ENCODE measurements at places on chromosomes 2 and 18.

DNA sequence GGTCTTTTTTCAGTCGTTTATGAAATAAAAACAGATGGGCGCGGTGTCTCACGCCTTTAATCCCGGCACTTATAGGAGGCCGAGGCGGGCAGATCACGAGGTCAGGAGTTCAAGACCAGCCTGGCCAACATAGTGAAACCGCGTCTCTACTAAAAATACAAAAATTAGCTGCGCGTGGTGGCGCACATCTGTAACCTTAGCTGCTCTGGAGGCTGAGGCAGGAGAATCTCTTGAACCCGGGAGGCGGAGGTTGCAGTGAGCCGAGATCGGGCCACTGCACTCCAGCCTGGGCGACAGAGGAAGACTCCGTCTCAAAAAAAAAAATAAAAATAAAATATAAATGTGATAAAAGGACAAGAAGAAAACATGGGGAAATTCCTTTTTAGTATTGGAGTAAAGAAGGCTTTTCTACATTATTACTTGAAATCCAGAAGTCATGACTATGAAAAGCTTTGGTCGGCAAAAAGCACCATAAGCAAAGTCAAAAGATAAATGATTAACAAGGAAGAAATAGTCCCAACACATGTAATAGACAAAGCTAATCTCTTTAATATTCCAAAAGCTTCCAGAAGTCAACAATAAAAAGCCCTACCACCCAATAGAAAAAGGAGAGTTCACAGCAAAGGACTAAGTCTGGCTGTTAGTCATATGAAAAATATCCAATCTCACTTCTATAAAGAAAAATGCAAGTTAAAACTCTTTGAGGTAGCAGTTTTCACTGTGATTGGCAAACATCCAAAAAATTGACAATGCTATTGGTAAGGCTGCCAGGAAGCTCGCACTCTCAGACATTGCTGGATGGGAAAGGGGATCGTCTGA lies 1.4 kb upstream of the FAM168B start:
- DNase-seq = no peak

GRCh38 chr2:84373391-84373790 lies 85.7 kb downstream of the SUCLG1 start:
- no peak for DNase-seq

GRCh38 chr18:812376-813171 lies 532 bp upstream of the YES1 start:
- DNase-seq = peak; percentile 71

DNA sequence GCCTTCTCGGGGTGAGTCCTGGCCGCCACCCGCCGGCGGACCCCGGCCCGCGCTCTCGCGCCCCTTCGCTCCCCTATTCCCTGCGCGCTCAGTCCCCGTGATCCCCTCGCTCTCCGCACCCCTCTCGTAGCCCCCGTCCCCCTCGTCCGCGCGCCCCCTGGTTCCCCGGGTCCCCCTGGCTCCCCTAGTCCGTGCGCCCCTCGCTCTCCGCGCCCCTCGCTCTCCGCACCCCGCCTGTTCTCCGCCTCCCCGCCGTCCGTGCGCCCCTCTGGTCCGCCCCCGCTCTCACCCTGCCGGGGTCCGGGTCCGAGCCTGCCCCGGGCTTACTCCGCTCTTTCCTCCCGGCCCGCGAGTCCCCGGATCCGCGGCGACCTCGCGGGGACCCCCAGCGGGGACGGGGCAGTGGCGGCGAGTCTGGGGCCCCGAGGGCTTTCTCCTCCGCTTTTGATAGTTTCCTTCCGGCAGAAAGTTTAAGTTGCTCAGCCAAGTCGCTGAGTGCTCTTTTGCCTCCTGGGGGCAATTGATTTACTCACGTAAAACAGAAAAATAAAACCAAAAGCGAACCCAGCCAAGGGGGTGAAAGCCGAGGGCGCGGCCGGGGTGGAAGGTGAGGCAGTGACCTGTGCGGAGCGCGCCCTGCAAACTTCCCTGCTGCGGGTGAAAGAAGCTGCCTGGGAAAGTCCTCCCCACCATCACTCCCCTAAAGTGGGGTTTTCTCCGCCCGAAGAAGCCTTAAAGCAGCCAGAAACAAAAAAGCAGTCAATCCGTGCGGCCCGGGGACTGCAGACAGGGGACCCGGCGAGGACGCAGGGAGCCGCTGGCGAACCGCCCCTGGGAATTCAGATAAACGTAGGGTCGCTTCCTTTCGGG lies 568 bp downstream of the RAB31 start:
- no peak for DNase-seq

DNA sequence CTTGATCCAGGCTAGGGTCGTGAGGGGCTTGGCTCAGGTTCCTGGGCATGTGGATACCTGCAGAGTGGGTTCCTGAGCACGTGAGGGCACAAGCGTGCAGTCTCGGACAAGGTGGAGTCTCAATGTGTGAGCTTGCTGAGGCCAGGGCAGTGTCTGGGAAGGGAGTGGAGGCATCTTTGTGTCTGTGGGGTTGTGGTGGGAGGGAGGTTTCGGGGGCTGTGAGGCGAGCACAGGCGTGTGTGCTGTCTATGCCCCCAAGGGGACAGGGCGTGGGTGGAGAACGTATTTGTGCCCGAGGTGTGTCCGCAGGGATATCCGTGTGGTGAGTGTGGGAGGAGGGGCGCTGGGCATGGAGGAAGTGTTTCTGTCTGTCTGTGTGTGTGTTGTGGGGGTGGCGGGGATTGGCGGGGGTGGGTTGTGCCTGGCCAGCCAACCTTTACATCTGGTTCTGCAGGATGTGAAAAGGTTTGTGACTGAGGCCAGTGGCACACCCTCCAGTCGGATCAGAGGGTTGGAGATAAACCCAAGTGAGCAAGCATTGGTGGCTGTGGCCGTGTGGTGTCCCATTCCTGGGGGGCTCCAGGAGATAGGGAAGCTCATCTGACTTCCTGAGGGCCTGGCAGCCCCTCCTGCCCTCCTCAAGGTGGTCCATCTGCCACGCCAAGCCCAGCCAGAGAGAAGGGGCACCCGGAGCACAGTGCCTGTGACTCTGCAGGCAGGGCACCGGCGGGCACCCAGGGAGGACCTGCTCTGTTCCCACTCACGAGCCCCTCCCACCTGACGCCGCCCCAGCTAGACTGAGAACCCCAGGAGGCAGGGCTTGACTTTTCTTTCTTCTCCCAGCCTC lies 57.1 kb downstream of the ZFP36L2 start:
- DNase-seq = peak; percentile 51

DNA sequence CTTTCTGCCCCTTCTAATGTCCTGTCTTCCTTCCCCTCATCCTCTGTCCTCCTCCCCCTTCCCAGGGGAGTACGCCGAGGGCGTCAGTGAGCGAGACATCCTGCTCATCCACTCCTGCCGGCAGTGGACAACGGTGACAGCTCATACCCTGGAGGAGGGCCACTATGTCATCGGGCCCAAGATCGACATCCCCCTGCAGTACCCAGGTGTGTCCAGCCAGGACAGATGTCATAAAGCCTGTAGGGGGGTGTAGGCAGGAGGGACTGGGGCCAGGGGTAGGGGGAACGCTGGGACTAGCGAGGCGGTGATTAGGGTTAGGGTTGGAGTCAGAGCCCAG lies 3.4 kb downstream of the GAREM2 start:
- no peak for DNase-seq

DNA sequence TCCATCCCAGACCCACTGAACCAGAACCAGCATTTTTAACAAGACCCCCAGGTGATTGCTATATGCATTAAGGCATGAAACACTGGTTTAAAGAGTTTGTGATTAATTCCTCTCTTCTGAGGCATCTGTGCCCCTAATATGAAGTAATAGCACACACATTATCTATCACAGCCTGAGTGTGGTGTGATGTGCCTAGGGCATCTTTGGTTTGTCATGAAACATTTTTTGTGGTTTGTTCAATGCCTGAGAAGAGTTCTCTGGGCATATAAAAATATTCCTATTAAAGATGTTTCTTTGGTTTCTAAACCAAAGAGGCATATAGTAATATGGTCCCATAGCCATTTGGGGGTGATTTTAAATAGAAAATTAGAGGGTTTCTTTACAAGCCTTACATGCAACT lies 221.7 kb upstream of the SPOPL start:
- DNase-seq = no peak

DNA sequence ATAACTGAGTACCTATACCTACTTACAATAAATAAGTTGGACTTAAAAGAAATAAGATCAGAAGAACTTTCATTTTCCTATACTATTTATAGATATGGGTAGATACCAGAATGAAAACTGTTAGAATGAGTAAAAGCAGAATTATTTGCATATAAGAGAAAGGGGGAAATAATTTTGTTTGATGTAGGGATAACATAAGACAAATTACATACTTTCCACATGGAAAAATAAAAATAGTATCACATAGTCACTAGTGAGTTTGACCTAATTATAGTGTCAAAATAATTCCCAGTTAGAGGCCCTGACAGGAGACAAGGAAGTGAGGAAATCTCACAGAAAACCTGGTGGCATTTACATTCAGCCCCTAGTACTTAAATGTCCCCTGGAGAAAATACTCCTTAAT lies 28.6 kb downstream of the KCMF1 start:
- no peak for DNase-seq

DNA sequence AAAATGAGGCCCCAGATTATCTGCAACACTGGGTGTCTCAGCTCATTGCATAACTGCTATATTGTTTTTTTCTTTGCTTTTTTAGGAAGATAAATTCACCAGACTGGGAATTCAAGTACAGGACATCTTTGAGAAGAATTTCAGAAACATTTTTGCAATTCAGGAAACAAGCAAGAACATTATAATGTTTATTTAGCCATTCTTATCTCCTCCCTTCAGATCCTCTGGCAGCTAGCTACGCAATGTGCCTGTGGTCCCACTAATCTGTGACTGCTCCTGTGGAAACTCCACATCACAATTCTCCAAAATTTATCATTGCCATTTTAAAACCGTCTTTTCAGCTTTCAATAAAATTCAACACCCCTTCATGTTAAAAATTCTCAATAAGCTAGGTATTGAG lies 126.8 kb downstream of the SP100 start:
- DNase-seq = no peak

DNA sequence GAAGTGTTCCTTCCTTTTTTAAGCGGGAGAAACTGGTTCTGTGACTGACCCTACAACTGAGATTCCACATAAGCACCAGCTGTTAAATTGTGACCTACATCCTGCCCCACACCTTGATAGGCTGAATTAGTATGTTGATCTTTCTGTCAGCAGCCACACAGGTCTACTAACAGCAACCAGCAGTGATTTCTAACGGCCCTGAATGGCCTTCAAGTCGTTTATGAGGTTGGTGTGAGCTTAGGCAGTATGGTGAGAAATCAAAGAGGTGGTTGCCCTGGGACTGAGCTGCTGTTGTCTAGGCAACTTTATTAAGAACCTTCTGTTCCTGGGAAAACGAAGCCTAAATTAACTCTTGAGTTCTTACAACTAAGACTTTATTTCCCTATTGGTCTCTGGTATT lies 197.2 kb upstream of the FSHR start:
- DNase-seq = no peak

GRCh38 chr2:240814946-240815760 lies 4.9 kb downstream of the KIF1A start:
- DNase-seq = no peak

DNA sequence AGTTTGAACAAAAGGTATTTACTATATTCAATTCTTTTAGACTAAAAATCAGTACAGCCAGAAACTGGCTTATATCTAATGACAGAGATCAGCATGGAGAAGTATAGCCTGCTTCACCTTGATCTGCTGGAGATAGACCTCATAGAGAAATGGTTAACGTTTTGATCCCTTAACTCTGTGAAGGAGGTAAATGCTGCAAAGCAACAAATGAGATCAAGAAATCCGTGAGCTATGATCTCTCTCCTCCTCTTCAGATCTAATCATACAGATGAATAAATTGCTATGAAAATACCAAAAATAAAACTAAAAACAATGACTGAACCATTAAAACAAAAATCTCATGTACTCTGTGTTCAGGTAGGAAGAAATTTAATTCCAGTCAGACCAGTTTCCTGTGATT lies 42.8 kb downstream of the KLHL14 start:
- DNase-seq = no peak

DNA sequence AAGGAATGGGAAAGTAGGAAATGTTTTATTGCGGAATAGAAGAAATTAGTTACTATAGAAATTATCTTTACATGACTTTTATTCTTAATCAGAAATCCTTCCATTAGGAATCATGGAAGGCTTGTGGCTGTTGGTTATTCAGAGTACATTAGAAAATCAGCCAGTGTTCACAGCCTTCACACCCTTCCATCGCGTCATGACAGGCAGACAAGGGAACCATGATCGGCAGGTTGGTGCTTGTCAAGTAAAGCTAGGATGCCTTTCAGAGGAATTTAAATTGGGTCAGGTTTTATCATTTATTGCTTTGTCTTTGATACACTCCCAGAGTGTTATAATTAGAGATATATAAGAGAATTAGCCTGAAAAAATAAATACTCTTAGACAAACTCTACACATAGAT lies 400.6 kb downstream of the THSD7B start:
- DNase-seq = no peak

- DNase-seq = no peak
Measured at GRCh38 chr2:8159966-8160603, 521.8 kb upstream of the ID2 start.

GRCh38 chr18:26503382-26503781 lies 45.0 kb downstream of the KCTD1 start:
- DNase-seq = no peak

GRCh38 chr2:222871291-222871690 lies 10.5 kb downstream of the ACSL3 start:
- DNase-seq = no peak

DNA sequence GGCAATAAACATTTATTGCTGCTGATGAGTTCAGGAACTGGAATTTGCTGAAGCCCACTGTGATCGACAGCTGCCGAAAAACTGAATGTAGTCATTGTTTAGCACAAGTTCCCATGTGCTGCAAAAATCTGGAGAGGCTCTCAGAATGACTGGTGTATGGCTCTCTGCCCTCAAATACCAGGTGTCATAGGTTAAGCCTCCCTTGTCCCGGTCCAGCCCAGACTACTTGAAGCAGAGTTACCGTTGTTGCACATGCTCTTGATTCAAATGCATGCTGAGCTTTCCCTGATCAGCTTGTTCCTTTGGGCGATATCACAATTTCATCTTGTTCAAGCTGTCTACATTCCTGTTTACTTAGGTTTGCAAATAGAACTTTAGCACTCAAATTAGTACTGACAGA lies 625.2 kb downstream of the CPS1 start:
- no peak for DNase-seq

DNA sequence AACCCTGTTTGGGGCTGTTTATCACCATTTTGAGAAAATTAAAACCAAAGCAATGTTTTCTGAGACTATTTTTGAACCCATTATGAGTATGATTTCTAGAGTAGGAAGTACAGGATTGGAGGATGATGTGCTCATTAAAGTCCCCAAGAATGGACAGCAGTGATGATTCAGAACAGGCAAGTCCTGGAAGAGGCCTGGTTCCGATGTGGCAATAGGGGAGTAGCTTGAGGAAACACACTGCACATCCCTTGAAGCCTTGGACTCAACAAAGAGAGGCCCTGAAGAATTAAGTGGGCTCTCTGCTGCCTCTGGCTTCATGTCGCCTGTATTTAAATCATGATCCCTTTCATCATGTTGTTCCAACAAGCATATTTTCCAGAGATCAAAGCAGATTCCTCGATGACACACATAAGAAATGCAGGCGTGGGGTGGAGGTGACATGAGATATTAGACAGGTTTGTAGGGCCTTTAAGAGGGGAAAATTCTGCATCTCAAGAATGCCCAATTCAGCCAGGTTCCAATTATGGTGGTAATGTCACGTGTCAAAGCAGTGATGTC lies 242.2 kb downstream of the FHOD3 start:
- no peak for DNase-seq
